Nasal cavity respiratory epithelium epithelial cell of viscerocranial mucosa (primary cell): ENCODE measurements at places on chromosomes 12 and 14. TPM values are rescaled to one million over a fixed set of nuclear protein-coding genes. Genes with fewer than 3 reads are reported as not detected.

The KRT6A gene
- 14,274 and 14,814 TPM in 2 replicates for total RNA-seq

The KRT2 gene
- not detected in 2 replicates for total RNA-seq

The EFS gene
- 6.2 and 14.2 TPM in 2 replicates for total RNA-seq

The KCNK13 gene
- under 0.01 TPM in 1 of 2 replicates, not detected in the other for total RNA-seq

The BEST3 gene
- total RNA-seq = not detected in 2 replicates

The LAG3 gene
- total RNA-seq = 0.07 TPM in 1 of 2 replicates, not detected in the other

The ABCD2 gene
- total RNA-seq = under 0.01 TPM in 1 of 2 replicates, not detected in the other

The TAS2R30 gene
- total RNA-seq = 0.68 and 8.0 TPM in 2 replicates

The PACS2 gene
- total RNA-seq = 37.6 and 96.2 TPM in 2 replicates

The HOTAIR gene
- total RNA-seq = not detected in 2 replicates

The ENDOU gene
- under 0.01 TPM in 1 of 2 replicates, not detected in the other for total RNA-seq

The LRFN5 gene
- total RNA-seq = under 0.01 TPM in 1 of 2 replicates, not detected in the other

The AQP2 gene
- total RNA-seq = not detected in 2 replicates

The KERA gene
- not detected in 2 replicates for total RNA-seq

The RIPK3 gene
- total RNA-seq = 1.4 and 4.6 TPM in 2 replicates

The WDHD1 gene
- 8.7 and 11.3 TPM in 2 replicates for total RNA-seq

The HNF1A gene
- not detected in 2 replicates for total RNA-seq
